ENCODE measurements at places on chromosomes 2 and 18.

DNA sequence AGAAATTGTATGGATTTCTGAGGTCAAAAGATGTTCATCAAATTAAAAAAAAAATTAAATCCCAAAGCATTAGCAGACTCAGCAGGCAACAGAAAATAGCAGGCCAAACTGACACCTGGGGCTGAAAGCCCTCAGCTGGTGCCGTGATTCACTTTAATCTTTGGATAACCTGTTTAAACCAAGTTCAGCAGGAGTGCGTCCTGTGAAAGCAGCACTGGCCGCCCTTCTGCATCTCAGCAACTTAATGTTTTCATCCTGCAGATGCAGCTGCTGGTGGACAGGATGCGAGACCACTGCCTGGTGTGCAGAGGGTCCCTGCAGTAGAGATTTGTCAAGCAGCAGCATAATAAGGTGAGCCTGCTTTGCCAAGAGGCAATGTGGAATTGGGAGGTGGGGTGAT, 41.2 kb downstream of the CCDC68 start:
- DNase-seq = no peak

DNA sequence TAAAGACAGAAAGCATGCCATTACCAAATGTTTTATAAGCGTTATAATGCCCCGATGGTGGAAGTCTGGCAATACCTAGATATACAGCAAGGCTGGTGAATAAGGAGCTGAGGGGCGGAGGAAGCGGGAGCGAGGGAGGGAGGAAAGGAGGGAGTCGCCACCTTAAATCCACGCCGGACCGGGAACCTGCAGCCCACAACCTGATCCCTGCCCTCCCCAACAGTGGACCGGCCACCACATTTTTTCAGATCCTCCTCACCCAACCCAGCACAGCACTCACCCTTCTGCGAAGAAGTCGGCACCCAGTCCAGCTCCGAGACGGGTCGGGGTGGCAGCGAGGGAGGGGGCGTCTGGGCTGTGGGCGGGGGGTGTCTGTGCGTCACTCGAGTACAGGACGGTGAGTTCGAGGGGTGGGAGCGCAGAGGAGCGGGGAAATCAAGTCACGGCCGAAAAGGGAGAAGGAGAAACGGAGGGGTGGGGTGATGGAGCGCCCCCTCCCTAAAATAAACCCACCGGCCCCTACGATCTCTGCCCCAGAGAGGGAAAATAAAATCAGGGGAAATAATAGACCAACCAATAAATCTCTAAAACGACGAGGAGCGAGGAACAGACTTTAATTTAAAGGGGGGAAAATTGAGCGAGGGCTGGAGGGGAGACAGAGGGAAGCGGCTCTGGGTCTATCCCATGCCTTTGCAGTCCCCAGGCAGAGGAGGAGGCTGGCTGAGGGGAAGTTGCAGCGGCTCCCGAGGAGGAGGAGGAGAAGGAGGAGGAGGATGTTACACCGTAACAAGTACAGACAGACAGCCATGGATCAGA, 96.5 kb upstream of the SERTAD2 start:
- DNase-seq = peak; percentile 41

GRCh38 chr2:66966631-66967030, 430.5 kb upstream of the ETAA1 start:
- no peak for DNase-seq

DNA sequence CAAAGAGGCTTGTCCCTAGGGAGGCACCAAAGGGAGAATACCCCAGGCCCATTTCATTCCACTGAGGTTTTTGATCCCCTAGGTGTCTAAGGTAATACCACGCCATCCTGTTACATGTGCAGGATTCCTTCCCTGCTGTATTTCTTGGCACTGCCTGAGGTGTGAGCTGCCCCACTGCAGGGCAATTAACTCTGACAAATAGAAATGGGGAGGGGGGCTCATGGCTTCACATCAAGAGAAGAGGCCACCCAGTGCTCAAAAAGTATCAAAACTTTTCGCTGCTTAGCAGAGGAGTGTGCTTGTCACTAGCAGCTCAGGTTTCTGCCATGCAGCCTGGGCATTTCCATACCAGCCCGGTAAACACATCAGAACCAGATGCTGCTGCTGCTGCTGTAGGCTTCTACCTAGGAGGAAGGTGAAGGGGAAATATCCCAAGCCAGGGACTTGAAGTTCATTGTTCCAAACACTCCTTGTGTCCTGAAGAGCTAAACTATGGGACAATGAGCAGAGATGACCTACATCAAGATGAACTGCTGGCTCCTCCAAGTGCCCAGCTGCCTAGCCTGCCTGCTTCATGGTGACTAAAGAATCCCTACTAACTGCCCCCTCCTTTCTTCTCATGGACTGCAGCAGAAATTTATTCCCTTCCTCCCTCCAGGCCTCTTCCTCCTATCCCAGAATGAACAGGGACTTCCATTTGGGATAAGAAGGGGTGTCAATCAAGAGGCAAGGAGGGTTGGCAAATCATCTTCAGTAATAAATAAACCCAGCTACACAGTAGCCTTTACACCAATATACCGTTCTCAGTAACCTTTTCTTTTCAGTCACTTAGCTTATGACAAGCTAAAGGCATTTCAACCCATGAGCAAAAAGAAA, 16.4 kb downstream of the POU3F3 start:
- no peak for DNase-seq

GRCh38 chr2:205686056-205686782, 3.9 kb downstream of the NRP2 start:
- DNase-seq = peak; percentile 42

- DNase-seq = no peak
Observed at GRCh38 chr18:45771587-45772480, 47.9 kb downstream of the SLC14A1 start.

DNA sequence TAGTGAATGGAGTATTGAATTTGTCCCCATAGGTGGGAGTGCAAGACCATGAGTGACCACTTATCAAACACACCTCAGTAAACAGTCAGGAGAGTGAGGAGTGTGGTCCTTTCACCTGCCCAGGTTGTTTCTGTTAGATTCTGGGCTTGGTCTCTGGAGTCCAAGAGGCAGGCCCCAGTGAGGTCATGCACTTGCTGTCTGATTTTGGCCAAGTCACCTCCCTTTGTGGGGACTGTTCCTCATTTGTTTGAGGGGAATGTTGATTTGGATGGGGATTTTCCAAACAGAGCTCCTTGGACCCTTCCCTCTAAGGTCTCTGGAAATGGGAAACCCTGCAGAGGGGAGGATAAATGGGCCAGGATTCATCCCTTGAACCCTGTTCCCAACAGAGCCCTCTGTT, 7.3 kb downstream of the IL1RN start:
- no peak for DNase-seq

GRCh38 chr2:182870227-182870626, 3.8 kb upstream of the FRZB start:
- DNase-seq = peak; percentile 76

DNA sequence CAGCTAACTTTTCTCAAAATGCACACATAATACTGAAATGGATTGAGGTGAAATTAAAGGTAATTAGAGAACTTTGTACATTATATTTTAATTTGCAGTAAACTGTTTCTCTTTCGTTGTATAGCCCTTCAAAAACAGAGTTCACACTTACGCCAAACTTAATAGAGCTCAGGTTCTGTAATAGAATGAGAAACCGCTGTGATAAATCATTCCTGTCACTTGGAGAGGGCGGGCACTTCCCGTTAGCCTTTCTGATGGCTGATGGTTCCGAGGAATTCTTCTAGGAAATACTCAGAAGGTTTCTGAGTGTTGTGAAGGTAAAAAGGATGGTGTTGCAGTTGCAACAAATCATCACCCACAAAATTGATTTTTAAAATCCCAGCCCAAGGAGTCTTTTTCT, 155.8 kb upstream of the ALKAL2 start:
- no peak for DNase-seq

GRCh38 chr2:66125951-66126350, 309.0 kb upstream of the MEIS1 start:
- no peak for DNase-seq

GRCh38 chr2:135337071-135337470, 193.9 kb downstream of the ZRANB3 start:
- no peak for DNase-seq

- no peak for DNase-seq
Observed at GRCh38 chr2:185372188-185372587, 366.4 kb upstream of the FSIP2 start.

DNA sequence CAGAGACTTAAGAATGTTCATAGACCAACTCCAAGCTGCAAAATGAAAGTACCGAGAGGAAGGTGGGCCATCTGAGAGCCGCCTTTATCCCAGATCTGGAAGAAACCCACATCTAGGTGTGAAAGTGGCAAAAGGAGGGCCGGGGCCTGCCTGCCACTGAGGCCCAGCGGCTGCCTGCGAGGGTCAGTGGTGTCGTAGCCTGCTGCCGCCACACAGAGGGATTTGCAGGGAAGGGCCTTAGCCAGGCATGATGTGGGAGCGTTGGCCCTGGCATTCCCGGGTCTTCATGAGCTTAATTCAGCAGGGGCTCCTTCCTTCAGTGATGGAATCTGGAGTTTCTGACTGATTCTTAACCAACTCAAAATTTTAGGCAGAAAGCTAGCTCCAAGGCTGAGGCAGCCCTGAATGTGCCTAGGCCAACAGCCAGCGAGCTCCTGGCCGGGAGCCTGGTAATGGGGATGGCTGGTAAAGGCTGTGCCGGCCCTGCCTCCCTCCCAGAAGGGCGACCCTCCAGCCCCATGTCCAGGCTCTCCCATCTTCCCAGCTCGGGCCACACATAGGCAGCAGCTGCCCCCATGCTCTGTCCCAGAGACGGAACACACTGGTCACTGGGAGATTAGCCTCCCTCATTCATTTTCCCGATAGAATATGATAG, 230.1 kb downstream of the AGAP1 start:
- no peak for DNase-seq

- DNase-seq = no peak
Observed at GRCh38 chr2:8379128-8379527, 302.7 kb upstream of the ID2 start.

DNA sequence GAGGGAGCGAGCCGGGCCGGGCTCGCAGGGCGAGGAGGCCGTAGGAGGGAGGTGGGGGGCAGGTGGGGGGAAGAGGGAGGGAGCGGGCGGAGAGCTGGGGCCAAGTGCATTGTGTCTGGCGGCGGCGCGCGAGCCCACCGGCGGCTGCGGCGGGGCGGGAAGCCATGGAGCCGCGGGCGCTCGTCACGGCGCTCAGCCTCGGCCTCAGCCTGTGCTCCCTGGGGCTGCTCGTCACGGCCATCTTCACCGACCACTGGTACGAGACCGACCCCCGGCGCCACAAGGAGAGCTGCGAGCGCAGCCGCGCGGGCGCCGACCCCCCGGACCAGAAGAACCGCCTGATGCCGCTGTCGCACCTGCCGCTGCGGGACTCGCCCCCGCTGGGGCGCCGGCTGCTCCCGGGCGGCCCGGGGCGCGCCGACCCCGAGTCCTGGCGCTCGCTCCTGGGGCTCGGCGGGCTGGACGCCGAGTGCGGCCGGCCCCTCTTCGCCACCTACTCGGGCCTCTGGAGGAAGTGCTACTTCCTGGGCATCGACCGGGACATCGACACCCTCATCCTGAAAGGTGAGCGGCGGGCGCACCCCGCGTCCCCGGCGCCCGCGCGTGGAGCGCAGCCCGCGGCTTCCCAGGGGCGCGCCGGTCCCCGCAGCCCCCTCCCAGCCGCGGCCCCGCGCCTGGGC, at the start of gene TMEM178A:
TMEM178A (plus strand) TSS at position 107 of the 680 bp plus-strand sequence; CDS start at position 165, 58 bp downstream.
- DNase-seq = peak; percentile 67

GRCh38 chr2:10839813-10840212, 27.2 kb upstream of the PDIA6 start:
- peak; percentile 58 for DNase-seq

DNA sequence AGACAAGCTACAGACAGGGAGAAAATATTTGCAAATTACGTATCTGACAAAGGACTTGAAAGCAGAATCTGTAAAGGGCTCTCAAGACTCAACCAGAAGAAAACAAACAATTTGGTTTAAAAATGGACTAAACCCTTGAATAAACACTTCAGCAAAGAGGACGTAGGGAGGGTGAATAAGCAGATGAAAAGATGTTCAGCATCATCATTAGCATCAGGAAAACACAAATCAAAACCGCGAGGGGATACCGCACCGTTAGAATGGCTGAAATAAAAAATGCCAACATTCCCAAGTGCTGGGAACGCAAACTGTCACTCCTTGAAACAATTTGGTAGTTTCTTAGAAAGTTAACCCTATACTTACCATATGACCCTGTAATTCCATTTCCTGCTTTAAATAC, 136.7 kb downstream of the MBP start:
- DNase-seq = no peak

DNA sequence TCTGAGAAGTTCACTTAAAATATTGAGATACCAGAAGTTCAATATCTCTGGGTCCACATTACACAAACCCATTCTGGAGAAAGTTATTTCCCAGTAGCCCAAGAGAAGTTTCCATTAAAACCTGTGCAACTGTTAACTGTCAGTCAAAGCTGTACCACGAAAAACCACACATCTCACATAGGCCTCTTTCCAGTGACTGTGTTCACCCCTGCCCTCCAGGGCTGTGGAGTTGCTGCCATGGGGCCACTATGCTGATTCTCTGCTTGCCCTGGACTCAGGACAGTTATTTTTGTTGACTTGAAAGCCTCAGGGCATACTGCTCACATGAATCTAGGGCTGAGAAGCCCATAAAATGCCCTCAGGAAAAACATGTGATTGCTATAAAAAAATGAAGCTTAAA, 153.8 kb downstream of the PIEZO2 start:
- no peak for DNase-seq

- DNase-seq = no peak
Observed at GRCh38 chr2:235810252-235810651, 316.4 kb downstream of the AGAP1 start.

GRCh38 chr2:196591004-196591403, 48.5 kb upstream of the CCDC150 start:
- no peak for DNase-seq

DNA sequence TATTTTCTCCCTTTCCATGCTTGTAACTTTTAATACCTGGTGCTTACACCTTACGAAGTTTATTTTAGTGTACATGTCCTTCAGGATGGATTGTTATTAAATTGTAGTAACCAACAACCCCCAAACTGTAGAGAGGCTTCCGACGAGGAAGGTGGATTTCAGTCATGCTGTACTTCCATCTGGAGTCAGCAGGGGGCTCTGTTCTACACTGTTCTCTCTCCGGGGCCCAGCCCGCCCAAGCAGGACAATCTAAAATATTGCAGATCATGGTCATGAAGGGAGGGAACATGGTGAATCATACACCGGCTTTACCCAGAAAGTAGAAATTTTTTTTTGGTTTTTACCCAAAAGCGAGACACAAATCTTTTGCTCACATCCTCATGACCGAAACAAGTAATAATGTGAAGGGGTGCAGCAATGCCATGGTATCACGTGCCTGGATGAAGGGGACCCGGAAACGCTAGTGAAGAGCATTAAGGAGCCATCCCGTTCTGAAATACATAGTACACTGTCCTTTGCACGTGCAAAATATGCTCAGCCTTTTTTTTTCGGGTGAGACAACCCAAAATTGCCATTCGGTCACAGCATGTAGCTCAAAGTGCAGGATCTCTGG, 884.8 kb downstream of the EPHA4 start:
- peak; percentile 62 for DNase-seq

- DNase-seq = no peak
Observed at GRCh38 chr2:63642946-63643345, 54.2 kb downstream of the MDH1 start.

DNA sequence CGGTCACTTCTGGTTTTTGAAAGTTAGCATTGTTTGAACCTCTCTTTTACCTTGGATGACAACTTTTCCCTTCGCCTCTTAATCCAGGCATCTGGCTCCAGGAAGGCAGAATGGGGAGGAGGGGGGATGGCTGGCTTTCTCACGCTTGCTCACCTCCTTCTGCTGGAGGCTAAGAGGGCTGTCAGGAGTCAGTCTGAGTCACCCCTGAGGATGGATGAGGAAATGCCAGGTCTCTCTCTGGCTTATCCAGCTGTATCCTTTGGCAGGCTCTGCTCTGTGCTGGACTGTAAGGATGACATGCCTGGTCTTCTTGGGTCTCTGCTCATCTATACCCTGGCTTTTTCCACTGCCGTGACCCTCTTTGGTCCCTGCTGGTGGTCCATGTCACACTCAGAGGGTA, 142.9 kb upstream of the GYPC start:
- DNase-seq = no peak
